OCI-LY7 (cell line): ENCODE measurements at places on chromosomes 7 and 10. TPM values are rescaled to one million over a fixed set of nuclear protein-coding genes. Genes with fewer than 3 reads are reported as not detected.

- no peak for DNase-seq
Measured at GRCh38 chr7:107480932-107481331, 11.1 kb downstream of the GPR22 start.

- no peak for DNase-seq
Measured at GRCh38 chr10:70280099-70280498, 3.7 kb downstream of the NPFFR1 start.

DNA sequence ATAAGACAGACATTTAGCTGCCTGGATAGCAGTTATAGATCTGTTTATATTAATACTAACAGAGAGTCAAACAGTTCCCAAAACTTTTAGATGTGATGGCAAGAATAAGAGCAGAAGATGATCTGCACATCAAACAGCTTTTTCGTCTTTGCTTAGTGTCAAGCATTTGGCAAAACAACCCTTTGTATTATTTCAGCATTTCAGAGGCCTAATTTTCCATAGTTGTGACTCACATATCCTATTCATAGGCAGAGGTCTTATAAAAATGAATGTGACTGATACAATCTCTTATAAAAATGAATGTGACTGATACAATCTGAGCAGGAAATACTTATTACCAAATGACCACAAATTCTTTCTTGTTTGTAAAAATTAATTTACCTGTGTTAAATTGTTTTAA is 71.2 kb downstream of the LRRTM3 start:
- no peak for DNase-seq

- DNase-seq, result no peak
Measured at GRCh38 chr10:14022052-14022451, 308.7 kb downstream of the FRMD4A start.

DNA sequence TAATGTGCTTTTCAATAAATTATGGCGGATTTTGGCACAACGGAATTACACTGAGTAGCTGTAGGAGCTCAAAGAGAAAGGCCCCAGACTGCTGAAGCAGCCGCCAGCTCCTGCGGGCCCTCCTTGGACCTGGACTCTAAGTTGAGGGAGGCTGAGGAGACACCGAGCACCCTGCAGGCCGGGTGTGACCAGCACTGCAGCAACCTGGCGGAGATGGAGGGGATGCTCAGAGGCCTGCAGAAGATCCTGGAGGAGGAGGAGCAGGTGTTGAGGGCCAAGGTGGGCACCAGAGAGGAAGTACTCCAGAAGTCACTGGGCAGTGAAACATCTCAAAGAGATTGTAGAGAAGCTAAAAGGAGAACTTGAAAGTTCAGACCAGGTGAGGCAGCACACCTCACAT is 33.0 kb upstream of the POM121L12 start:
- no peak for DNase-seq

DNA sequence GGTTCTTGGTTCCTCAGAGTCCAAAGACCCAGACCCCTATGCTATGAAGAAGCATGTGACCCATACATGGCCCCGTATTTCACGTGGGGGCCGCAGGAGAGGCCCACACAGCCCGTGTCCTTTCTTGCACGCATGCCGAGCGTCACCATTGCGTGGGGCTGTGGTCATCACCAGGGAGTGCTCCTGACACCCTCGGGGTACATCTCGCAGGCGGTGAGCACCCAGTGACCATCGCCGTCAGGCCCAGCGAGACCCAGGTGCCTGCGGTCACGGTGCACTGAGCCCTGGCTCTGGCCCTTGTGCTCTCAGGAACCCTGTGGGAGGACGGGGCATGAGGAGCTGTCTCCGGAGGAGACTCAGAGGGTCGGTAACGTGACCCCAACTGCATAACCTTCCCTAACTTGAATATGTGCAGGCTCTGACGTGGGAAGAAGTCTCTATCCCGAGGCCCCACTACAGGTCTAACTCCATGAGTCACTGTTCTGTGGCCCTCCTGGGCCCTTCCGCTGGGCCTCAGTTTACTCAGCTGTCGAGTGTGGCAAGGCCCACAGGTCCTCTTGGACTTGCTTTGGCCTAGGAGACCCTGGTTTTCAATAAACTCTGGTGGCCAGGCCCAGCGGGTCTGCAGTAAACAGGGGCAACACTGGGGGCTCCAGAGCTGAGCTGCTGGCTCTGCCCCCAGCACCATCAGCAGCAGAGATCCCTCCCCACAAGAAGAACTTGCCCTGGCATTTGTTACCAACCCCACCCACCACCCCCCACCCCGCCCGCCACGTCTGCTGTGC is 503.9 kb downstream of the PTPRN2 start:
- no peak for DNase-seq

DNA sequence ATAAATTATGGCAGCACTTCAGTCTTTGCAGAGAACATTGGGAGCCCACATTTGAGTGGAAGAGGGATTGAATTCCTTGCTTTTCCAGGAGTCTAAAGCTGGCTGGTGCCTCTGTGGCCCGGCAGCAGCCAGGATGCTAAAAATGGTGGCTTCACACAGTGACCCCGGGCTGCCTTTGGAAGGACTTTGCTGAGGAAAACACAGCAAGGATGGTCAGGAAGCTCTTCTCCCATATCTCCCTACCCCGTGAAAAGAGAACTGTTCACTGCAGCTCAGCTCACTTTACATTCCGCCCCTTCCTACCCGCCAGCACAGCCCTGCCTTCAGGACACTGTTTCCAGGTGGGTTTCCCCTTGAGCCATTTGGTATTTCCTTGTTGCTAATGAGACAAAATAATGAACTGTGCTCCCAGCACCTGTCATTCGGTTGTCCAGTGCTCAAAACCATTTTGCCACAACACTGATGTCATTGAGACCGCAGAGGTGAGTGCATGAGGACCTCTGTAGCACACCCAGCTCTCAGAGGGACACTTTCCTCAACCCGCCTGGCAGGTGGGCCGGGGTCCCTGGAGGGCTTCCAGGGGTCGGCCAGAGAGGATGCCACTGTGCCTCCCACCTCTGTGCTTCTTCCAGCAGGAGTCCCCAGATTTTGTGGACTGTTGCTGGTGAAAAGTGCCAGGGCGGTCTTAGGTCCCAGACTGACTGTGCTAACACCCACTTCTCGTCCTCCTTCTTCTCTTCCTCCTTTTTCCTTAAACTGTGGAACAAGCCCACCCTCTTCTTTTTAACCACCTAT is 255.7 kb upstream of the PPP2R2D start:
- no peak for DNase-seq

DNA sequence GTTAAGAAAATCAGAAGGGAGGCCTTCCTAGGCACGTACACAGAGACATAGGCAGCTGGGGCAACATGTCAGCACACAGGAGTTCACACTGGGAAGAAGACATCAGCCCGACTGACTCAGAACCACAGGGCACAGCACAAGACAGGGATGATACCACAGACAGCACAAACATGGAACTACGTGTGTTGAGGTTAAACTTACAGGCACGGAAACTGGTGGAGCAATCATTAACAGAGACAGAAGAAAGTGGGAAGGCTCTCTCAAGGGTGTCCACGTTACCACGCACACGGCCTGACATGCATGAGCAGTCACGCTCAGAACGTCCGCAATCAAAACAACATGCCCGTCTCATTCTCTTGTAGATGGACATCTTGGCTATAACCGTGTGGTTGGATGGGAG is 636.4 kb downstream of the KCNMA1 start:
- no peak for DNase-seq

DNA sequence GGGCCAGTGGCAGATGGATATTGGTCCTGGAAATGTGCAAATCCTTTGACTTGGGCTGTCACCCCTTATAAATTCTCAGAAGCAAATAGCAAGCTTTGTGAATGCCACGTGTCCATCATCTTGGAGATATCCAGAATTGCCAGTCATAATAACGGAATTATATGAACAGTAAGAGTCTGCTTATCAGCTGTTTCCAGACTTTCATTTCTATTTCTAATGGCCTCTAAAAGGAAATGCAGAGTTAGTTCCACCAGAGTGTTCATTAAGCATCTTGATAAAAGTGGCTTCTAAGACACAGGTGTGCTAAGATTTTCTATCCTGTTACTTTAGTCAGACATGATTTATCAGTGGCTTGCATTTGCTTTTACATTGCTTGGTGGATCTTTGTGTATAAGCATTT is 87.4 kb downstream of the RAMP3 start:
- no peak for DNase-seq

DNA sequence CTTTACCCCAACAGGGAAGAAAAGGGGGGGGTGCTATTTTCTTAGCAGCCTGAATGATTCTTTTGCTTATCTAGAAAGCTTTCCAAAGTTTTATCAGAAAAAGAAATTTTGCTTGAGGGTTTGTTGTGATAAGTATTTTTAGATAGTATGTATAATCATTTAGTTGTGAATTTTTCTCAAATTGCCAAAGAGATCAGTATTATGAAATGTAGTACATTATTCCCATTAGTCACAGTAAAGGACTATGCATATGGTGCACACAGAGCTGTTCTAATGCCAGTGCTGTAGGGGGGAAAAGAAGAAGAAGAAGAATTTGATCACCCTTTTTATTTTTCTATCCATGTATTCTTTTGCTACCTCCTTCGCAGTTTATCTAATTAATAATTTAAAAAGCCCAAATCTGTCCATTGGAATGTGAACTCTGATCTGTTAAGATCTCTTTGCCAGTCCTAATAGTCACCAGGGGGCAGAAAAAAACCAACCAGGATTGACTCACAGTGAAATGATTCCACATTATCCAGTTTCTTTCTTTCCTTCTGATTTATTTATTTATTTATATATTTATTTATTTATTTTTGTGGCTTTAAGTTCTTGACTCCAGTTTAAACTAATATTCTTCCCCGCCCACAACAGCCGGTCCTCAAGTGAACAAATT is 4.7 kb downstream of the RBM20 start:
- DNase-seq, result no peak

DNA sequence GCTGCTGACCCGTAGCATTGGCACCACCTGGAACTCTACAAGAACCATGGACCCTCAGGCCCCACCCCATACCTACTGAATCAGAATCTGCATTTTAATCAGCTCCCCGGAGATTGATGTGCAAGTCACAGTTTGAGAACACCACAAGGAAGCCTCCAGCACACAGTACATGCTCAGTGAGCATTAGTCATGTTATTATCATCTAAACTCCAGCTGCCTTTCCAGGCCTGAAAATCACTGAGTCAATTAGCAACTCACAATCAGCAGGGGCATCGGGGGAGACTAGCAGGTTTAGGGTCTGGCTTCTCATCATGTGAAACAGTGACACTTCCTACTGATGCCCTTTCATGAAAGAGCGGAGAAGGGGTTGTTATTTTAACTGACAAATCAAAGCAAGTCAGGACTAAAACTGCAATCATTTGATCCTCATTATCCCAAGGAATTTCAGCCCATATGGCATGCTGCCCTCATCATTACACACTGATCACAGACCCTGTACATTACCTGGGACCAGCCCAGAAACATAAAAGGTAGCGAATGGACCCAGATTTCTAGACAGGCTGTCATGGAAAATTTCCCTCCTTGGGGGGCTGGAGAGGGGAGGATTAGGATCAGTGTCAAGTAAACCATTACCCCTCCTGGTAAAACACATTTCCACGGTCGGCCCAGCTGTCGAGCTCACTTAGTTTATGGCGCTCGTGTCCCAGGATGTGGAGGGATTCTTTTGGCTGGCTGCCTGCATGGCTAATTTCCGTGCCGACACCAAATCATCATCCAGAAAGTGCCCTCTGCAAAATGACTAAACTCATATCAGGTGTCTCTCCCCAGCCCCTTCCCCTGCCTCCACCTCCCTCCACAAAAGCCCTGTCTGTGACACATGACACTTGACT is 122.8 kb downstream of the PRLHR start:
- no peak for DNase-seq

GRCh38 chr7:103569621-103570305 is 123.8 kb upstream of the SLC26A5 start:
- no peak for DNase-seq

Gene SPDYE2B
- total RNA-seq, result not detected in 2 replicates

Gene ACBD7
- 15.0 and 19.4 TPM in 2 replicates for total RNA-seq

Gene CROT
- 8.1 and 8.6 TPM in 2 replicates for total RNA-seq

Gene COL17A1
- 0.15 and 0.17 TPM in 2 replicates for total RNA-seq

Gene SPDYE8
- not detected in 2 replicates for total RNA-seq

Gene CALY
- not detected in 2 replicates for total RNA-seq
